ENCODE measurements at places on chromosomes 3 and 15. TPM values are rescaled to one million over a fixed set of nuclear protein-coding genes. Genes with fewer than 3 reads are reported as not detected.

The GPR62 gene
- 0.30 TPM for polyA plus RNA-seq

GRCh38 chr3:173584093-173584837 lies 186.7 kb downstream of the NLGN1 start:
- DNase-seq, result peak; percentile 61

DNA sequence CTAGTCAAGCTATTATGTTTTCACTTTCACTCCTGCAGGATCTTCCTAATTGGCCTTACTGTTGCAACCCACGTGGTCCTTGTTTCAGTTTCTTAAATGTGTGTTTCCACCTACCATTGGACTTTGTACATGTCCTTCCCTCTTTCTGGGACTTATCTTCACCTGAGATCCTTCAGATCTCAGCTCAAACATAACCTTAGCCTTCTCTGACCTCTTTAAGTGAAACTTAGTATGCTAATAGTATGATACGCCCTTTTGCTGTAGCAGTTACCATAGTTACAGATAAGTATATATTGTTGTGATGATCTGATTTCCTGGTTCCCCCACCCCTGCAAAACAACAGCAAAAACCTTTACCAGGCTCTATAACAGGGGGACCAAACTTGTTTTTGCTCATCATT lies 35.2 kb downstream of the U2SURP start:
- no peak for DNase-seq

DNA sequence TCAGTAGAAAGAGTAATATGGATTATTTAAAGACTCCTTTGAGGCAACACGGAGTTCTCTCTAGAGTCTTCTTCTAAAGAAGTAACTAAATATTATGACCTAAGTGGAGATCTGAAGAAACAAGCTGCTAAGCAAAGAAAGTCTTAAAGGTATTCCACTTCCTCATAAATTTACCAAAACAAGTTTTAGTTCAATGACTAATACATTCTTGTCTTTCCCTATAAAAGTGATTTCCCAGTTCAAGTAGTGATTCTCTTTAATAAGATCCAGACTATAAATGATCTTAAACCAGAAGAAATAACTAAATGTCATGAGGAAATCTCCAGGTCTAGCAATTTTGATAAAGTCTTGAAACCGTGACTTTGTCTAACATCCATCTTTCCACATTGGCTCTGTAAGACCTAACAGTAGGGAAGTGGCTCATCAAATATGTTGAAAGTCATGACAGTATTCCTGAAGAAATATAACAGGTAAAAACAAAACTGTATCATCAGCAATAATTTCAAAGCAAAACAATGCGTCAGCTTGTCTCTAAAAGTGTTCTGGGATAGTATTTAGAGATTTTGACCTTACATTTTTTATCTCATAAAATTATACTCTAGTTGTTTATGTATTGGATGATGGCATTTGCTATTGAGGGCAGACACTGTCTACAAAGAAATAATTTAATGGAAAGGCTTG lies 51.8 kb upstream of the NEDD4 start:
- DNase-seq, result no peak

The GATA2 gene
- 40.0 TPM for polyA plus RNA-seq
